ENCODE measurements at places on chromosomes 7 and 10.

DNA sequence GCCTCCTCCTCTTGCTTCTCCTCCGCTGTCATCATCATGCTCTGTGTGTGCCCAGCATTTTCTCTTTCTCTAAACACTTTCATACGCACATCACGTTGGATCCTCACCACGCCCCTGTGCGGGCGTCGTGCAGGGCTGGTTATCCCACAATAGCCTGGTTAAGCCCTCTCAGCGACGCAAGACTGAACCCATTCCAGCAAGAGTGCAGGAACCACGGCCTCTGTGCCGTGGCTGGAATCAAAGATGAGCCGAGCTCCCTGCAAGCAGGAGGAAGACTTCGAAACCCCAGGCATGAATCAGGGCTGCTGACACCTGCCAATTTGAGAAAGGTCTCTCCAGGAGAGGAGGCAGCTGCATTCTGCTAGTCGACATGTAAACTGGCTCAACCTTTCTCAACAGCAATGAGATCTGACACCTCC is 74.8 kb upstream of the FOXK1 start:
- no peak for DNase-seq

DNA sequence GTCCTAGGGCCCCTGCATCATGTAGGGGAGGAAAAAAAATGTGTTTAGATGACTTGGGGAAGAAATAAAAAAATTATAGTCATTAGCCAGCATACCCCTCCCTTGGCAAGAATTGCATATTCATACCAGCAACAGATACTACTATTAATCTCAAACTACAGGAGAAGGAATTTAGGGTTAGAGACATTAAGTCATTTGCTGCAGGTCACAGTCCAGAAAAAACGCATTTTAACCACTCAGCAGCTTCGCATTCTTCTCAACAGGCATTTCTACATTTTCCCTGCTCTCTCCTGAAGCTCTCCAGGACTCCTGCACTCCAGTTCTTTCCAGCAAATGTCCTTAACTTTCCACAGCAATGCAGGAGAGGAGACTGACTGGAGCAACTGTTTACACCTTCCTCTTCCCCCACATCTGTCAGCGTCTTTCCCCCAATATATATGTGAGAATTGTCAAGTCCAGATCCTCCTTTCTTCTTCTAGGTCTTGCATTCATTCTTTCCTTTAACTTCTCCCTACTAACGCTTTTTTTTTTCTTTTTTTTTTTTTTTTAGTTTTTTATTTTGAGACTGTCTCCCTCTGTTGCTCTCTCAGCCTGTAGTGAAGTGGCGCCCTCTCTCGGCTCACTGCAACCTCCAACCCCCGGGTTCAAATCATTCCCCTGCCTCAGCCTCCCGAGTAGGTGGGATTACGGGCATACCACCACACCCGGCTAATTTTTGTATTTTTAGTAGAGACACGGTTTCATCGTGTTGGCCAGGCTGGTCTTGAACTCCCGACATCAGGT is 35.6 kb downstream of the PRPS1L1 start:
- no peak for DNase-seq

DNA sequence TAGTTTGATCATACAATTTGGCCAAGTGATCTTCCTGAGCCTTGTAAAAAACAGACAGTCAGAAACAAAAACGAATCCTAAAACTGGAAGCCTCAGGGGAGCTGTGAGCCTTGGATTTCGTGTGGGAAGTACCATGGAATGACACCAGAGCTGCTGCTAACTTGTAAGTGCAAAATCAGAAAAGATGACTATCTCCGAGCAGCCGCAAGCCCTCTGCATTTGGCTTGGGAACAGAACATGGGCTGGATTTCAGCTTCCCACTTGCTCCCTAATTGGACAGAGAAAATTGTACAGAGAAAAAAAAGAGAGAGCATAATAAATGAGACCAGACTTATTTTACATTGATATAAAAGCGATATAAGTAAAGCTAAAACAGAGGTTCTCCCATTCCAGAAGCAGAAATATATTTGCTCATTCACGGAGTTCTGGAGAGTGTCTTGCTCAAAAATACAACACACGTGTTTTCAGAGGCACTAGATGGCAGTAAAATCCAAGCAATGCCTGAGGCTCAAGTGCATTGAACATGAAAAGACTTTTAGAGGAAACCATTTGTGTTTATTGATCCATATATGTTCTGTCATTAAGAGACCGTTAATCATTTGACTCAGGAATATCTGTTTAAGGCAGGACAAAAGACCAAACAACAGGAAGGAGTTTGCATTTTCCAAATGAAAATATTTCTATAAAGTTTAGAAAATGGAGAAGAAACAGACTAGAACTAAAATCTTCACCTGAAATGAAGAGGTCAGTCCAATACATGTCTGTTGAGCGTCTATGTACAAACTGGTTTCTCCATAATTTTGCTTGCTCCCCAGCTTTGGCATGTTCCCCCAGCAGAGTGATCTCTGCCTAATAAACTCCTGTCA is 78.3 kb upstream of the SLC26A5 start:
- DNase-seq, result no peak

DNA sequence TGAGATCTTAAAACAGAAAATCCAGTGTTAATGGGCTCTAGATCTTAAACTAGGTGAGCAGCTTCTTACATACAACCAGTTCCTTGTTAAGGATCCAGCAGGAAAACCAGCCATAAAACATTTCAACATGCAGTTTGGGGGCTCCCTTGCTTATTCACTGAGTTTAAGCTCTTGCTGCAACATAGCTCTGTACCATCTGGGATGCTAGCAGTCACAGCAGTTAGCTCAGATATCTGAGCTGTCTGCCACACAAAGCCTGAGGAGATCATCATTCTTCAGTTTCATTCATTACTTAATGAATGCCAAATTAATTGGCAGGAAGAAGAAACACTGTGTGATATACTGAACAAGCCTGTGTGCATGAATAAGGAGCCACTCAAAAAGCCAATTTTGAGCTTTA is 62.8 kb downstream of the PODXL start:
- no peak for DNase-seq

DNA sequence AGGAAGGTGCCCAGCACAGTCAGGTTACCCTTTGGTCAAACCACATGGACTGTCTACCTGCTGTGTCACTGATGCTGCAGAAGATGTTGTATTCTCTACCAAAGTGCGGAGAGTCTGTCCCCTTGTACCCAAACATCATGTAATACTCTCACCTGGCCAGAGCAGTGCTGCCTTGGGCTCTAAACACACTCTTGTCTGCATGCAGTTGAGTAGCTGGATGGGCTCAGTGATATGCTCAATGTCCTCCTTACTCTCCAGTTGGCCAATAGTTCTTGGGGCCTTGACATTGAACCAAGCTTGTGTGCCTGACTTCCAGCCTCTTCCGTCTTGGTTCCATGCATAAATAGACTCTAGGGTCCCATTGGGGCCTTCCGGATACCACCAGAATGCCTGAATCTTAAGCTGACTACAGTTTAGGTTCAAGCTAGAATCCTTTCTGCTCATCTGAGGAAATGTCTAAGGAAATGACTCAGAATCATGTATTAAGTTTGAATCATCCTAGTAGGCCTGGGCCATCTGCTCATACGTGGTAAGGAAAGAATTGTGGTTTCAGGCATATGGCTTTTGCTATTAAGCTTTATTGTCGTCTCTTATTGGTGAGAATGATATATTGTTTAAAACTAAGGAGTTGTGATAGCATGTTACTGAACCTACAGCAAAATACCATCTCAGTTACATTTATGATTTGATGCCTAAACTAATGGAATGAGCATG is 118.0 kb downstream of the OTUD1 start:
- DNase-seq, result no peak

DNA sequence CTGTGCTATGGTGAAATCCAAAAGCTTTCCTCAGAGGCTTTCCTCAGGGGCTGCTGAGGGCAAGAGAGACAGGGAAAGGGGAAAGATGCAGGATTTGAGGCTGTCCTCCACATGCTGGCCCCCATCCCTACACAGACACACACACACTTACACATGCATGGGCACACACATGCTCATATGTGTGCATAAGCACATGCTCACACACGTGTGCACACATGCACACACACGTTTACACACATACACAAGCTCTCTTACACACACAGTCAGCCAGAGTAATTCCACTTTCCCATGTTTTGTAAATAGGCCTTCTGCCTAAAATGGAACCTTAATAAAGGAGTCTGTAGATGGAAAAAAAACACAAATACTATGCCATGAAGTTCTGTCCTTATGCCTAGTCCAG is 312.9 kb downstream of the GRID1 start:
- DNase-seq, result no peak

Measured in HL-60 (cell line).